DMS153 (cell line): ENCODE measurements at places on chromosomes 5 and 9.

- DNase-seq: no peak
Measured at GRCh38 chr5:85452322-85453025, 1067.8 kb upstream of the EDIL3 start.

GRCh38 chr9:116541402-116541801, 145.7 kb upstream of the TRIM32 start:
- DNase-seq: no peak

GRCh38 chr5:96288845-96289185, 144.2 kb downstream of the PCSK1 start:
- DNase-seq: no peak

DNA sequence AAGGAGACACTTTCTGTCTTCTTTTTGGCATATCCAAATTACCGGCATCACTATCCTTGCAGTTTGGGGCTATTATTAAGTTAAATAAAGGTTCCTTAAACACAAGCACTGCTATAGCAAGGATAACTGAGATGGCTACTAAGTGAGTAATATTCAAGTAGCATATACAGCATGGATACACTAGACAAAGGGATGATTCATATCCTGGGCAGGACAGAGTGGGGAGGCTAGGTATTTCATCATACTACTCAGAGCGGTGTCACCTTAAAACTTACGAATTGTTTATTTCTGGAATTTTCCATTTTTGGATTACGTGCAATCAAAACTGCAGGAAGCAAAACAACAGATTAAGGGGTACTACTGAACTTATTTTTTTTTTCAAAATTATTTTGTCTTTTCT, 54.1 kb downstream of the FER start:
- DNase-seq: no peak

DNA sequence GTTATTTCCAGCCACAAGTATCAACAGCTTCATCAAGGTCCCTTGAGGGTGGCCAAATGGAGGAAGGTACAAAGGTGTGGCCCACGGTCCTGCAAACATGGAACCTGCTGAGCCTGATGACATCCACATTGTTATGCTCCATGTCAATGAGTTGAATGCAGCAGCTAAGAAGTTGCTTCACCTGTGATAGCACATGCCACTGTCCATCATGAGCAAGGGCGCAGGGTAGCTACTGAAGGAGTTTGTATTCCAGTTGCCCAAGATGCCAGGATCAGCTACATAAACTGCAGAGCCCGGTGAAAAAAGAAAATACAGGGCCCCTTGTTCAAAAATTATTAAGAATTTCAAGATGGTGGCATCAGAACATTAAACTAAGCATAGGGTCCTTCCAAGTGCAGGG, 24.2 kb downstream of the LSM11 start:
- no peak for DNase-seq

- peak; percentile 88 for DNase-seq
Measured at GRCh38 chr9:135951889-135952663, 9.1 kb downstream of the UBAC1 start.

- DNase-seq: no peak
Measured at GRCh38 chr9:116233160-116233530, 79.6 kb downstream of the PAPPA start.

- DNase-seq: no peak
Measured at GRCh38 chr5:166045961-166046360, 2245.5 kb upstream of the WWC1 start.

DNA sequence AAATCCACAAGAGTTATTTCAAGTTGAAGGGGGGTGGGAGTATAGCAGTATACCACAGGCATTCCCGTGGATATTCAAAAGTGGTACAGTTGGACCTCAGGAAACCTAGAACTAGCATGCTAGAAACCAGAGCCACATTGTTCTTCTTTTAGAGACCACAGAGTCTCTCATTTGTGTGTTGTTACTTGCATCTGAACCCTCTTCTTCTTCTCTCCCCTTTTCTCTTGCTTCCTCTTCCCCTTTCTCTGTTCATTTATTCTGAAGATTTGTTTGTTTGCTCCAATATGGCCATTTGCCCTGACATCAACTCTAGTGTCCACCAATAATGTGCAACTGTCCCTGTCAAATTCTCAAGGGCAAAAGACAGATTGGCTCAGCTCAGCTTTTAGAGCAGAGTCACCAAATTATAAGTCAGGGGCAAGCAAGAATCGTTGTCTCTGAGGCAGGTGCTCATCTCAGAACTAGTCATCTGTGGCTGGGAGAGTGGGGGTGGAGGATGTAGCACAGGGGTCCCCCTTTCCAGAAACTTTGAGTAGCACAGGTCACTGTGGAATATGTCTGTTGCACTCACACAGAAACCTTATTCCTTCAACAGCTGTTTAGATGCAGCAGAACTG, 321.1 kb downstream of the ARRDC3 start:
- no peak for DNase-seq

DNA sequence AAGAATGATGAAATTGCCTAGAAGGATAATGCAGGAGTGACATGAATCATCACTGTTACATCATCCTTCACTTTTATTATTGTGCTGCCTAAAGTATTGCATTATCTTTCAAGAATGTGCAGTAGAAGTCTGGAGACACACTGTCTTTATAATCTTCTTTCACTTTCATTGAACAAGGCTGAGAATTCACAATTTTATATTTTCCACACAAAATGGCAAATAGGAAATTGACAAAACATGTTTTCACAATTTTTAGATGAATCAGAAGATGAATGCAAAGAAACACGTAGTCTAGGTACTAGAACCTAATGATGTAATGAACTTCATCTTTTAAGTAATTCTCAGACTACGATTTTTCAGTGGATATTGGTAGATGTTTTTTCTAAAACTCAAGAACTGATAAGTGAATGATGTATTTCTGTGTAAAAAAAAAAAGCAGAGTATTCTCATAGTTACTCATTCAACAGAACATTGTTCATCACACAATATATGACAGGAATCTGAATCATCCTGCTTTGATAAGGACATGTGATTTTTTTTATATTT, 131.5 kb upstream of the GRHPR start:
- no peak for DNase-seq

- peak; percentile 78 for DNase-seq
Measured at GRCh38 chr5:7886849-7887475, 18.0 kb downstream of the MTRR start.

GRCh38 chr9:109281518-109281917, 39.3 kb downstream of the EPB41L4B start:
- DNase-seq: no peak

- DNase-seq: peak; percentile 27
Measured at GRCh38 chr9:72280913-72281500, 84.0 kb downstream of the ZFAND5 start.

GRCh38 chr5:152551061-152551460, 146.0 kb upstream of the NMUR2 start:
- DNase-seq: no peak

- DNase-seq: no peak
Measured at GRCh38 chr9:122004589-122004988, 88.5 kb downstream of the TTLL11 start.

- DNase-seq: no peak
Measured at GRCh38 chr5:120432861-120433260, 31.2 kb upstream of the PRR16 start.

- no peak for DNase-seq
Measured at GRCh38 chr9:98964201-98964600, 20.5 kb downstream of the COL15A1 start.
